ENCODE measurements at places on chromosomes 13 and 19. TPM values are rescaled to one million over a fixed set of nuclear protein-coding genes. Genes with fewer than 3 reads are reported as not detected.

BRCA2 gene
- 10.4 TPM for total RNA-seq

SIGLEC10 gene
- not detected for total RNA-seq

FAM124A gene
- 25.0 TPM for total RNA-seq

XAB2 gene
- 34.1 TPM for total RNA-seq

NLRP11 gene
- not detected for total RNA-seq

PTPRH gene
- total RNA-seq: 3.9 TPM

SLAIN1 gene
- not detected for total RNA-seq

ZNF28 gene
- 18.6 TPM for total RNA-seq

Measured in fibroblast of villous mesenchyme (primary cell).